Activated CD8-positive, alpha-beta memory T cell treated with anti-CD3 and anti-CD28 coated beads, Interleukin-2, amount 10 ng/mL, durations not matched to agents 7 days and 5 days (primary cell): ENCODE measurements at places on chromosomes 13 and 19. TPM values are rescaled to one million over a fixed set of nuclear protein-coding genes. Genes with fewer than 3 reads are reported as not detected.

The ANGPTL8 gene
- not detected for total RNA-seq

The LGALS4 gene
- total RNA-seq, result 2.4 TPM

The COX6B1 gene
- 394 TPM for total RNA-seq

The ZNF606 gene
- 11.6 TPM for total RNA-seq

- DNase-seq, result no peak
Observed at GRCh38 chr13:93750676-93751075, 524.1 kb downstream of the GPC6 start.
